CD8-positive, alpha-beta T cell (primary cell): ENCODE measurements at places on chromosomes 2 and 18. TPM values are rescaled to one million over a fixed set of nuclear protein-coding genes. Genes with fewer than 3 reads are reported as not detected.

C2orf92 gene
- total RNA-seq, result 7.1 TPM

PRSS56 gene
- not detected for total RNA-seq

GALNT5 gene
- total RNA-seq, result not detected

ALPG gene
- total RNA-seq, result not detected

APCDD1 gene
- not detected for total RNA-seq

ARHGEF4 gene
- total RNA-seq, result 4.6 TPM

AMER3 gene
- not detected for total RNA-seq

NT5C1B gene
- not detected for total RNA-seq

FOSL2 gene
- 359 TPM for total RNA-seq

RIT2 gene
- not detected for total RNA-seq

DGUOK gene
- 31.8 TPM for total RNA-seq

CGREF1 gene
- not detected for total RNA-seq

IL1F10 gene
- not detected for total RNA-seq

VWA3B gene
- not detected for total RNA-seq

MRPL33 gene
- 39.0 TPM for total RNA-seq

SCYGR4 gene
- not detected for total RNA-seq

ABCG8 gene
- not detected for total RNA-seq

FRZB gene
- not detected for total RNA-seq

TYMS gene
- total RNA-seq, result 2.9 TPM

GPR75 gene
- 1.6 TPM for total RNA-seq

GPR55 gene
- 3.2 TPM for total RNA-seq

CCDC102B gene
- 4.2 TPM for total RNA-seq

RAX gene
- total RNA-seq, result not detected

DQX1 gene
- total RNA-seq, result 0.17 TPM

PNO1 gene
- total RNA-seq, result 35.3 TPM

TCF7L1 gene
- total RNA-seq, result not detected

TNFRSF11A gene
- 0.03 TPM for total RNA-seq

CAPN14 gene
- 0.08 TPM for total RNA-seq

KCNG2 gene
- total RNA-seq, result not detected

SMAD7 gene
- total RNA-seq, result 227 TPM

SP9 gene
- not detected for total RNA-seq

CERKL gene
- not detected for total RNA-seq

VSNL1 gene
- total RNA-seq, result not detected

NTSR2 gene
- total RNA-seq, result not detected

ADRA2B gene
- 2.0 TPM for total RNA-seq

PECR gene
- total RNA-seq, result 5.9 TPM

CTNNA2 gene
- total RNA-seq, result not detected
